CD4-positive, alpha-beta T cell treated with Interleukin-1 beta for 1 hour (primary cell): ENCODE measurements at places on chromosomes 13 and 19.

DNA sequence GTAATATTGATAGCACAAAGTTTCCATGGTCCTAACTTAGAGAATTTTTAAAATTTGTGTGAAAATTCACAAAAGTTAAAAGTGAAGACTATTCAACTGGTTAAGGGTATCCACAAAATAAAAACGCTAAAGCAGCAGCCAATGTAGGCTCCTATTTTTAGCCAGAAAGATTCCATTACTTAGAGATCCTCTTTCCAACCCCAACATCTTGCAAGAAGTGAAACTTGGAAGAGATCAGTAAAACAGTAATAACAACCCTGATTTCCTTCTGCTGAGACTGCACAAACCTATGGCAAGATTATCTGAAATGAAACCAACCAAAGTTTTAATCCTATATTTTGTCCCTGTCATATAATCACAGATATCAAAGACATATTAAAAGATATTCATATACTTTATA lies 8.5 kb downstream of the TBC1D4 start:
- no peak for DNase-seq

GRCh38 chr19:4647676-4648644 lies 8.6 kb downstream of the TNFAIP8L1 start:
- DNase-seq = no peak

DNA sequence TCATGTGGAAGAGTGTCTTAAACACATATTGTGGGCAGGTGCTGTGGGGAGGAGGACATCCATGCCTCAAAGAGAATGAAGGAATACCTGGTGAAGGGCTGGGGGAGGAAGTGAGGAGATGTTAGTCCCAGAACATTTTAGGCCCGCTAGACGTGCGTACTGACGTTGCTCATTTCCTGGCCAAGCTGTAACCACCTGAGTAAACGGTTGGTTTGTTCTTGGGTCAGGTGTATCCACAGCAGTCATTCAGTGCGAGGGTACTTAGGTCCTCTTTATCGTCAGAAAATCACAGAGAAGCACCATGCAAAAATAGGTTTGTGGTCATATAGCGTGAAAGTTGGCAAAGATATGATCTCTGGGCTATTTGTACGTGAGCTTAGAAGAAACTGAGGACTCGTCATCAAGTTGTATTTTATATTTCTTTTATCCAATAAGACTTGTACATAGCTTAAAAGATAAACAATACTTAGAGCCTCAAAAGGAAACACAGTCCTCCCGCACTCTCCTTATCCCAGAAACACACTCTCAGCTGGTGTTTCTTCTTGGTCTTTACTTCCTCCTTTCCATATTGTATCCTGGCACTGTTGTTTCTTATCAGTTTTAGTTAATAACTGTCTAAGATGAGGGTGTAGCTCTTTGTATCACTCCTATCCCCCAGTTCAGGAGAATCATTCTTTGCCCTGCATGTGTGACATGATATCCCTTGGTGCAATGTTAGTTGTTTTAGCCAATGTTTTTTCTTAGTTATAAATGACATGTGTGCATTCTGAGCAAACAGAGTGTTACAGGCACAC lies 52.0 kb downstream of the ARHGEF7 start:
- DNase-seq = no peak

- DNase-seq = no peak
These were observed 6.0 kb upstream of the NCCRP1 start for GRCh38 chr19:39190768-39191167.

- no peak for DNase-seq
These were observed 201.2 kb downstream of the GGACT start for GRCh38 chr13:100387416-100387815.

DNA sequence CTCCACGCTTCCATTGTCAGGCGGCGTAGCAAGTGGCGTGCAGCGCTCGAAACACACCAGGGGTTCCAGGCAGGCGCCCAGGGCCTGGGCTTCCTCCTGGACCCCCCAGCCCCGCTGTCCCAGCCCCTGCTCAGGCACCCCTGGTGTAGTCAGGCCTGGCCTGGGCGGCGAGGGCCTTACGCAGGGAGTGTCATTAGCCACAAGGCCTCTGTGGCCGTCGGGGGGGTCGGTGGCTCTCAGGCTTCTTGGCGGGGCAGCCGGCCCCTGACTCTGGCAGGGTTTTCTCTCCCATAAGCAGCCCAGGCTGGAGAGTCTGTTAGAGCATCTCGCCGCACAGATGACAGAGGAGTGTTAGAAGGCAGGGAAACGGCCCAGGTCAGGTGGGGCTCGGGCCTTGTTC lies 116.7 kb downstream of the KDM4B start:
- no peak for DNase-seq

- DNase-seq = no peak
These were observed 258.7 kb upstream of the GPC6 start for GRCh38 chr13:92967923-92968322.

GRCh38 chr13:107233541-107233940 lies 665.6 kb upstream of the ARGLU1 start:
- no peak for DNase-seq

GRCh38 chr13:45899406-45899805 lies 47.9 kb upstream of the SIAH3 start:
- no peak for DNase-seq

DNA sequence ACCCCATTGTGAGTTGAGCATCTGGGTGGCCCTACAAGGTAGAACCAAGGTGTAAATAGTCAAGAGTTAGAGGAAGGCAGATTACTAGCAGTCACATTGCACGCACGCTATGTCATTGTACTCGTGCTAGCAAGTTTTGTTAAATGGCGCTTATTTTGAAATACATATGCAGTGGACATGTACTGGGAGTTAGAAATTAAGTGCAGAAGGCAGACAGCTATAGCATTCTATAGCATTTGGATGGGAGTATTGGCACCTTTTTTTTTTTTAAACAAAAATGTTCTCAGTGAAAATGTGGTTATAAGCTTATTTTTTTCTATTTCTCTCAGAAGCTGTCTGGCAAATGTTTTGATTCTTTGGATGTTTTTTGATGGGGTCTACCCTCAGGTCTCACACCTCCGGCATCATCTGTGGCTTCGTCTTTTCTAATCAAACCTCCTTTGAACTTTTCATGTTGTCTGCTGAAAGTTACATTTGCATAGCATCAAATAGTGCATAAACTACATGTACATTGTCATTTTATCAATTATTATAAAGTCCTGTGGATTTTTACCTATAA lies 68.1 kb downstream of the ARHGEF7 start:
- DNase-seq = no peak

DNA sequence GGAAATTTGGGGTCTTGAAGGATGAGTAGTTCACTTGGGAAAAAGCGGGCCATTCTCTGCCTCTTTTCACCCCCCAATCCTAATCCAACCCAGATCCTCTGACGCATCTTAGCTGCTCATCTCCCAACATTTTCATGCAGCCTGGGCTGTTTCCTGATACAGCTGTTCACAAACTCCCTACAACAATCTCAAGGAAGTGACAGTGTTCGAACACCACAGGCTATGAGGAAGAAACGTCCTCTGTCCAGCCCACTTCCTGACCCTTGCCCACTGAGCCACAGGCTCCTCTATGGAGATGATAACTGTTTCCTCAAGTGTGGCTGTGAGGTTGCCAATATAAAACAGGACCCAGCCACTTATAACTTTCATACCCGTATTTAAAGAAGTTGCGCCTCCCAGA lies 16.2 kb downstream of the LMTK3 start:
- no peak for DNase-seq

- DNase-seq = peak; percentile 37
These were observed 6.7 kb downstream of the RGCC start for GRCh38 chr13:41463838-41464602.

- no peak for DNase-seq
These were observed 28.5 kb downstream of the FAAP24 start for GRCh38 chr19:33000510-33000909.

DNA sequence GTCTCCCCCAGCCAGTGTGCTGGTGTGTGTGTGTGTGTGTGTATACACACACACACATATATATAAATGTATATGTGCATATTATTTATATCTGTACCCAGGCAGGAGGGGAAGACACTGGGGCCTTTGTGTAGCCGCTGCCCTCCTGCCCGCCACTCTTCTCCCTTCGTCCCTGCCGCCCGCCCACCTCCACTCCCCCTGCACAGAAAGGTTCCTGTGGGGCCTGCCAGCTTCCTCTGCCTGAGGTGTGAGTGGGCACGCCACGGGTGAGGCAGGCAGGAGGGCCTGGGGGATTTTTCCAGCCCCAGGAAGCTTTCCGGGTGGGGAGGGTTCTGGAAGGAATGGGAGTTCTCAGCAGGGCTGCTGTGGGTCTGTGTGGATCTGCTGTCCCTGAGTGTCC lies 6.9 kb downstream of the IRF2BP1 start:
- no peak for DNase-seq

GRCh38 chr19:3573858-3574637 lies 1.3 kb downstream of the HMG20B start:
- peak; percentile 86 for DNase-seq

DNA sequence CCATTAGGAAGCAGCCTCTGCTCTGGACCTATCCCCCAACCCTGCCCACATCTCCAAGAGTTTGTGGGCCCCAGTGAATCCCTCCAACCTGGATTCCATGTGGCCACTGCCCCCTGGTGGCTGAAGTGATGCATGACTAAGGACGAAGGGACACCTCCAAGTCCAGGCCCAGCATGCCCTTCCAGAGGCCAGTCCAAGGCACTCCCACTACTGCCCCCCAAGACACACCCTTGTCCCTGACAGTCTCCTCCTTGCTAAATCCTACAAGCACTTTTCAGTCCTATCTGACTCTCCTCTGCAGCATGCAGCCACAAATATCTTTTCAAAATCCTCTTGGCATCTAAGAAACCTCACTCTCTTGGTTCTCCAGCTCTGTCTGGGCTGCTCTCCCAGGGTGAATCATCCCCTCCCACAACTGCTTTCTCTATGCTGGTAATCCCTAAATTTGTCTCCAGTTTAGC lies 33.0 kb downstream of the DEDD2 start:
- DNase-seq = peak; percentile 60

- DNase-seq = peak; percentile 69
These were observed 16.4 kb upstream of the KCNN1 start for GRCh38 chr19:17950310-17951156.

DNA sequence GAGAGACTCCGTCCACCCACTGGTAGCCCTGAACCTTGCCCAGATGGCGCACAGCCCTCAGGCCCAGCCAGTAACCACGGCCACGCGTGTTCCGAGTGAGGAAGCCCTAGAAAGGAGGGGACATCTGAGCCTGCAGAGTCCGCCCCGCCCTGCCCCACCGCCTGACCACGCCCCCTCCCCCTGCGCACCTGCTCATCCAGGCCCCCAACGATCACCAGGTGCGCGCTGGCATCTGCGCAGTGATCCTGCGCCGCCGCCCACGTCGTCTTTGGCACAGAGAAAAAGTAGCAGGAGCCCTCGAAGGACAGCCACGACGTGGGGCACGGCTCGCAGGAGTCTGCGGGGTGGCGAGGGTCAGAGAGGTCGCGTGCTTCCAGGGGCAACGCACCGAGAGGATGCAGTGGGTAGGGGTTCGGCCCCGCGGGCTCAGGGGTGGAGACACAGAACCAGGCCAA lies 2.1 kb downstream of the CLEC4G start:
- peak; percentile 33 for DNase-seq

DNA sequence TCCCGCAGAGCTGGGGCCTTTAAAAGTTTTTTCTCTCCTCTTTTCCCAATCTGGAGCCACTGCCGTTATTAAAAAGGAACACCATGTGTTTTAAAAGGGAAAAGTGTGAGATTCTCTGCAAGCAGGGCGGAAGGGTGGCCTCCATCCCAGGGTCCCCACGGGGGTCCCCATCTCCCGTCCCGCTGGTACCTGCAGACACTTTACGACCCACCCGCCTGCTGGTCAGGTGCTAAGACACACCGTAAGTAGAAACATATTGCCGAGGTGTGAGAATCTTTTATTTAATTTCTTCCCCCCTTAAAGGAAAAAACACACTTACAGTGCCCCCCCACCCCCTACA lies 1.8 kb downstream of the CRLF1 start:
- no peak for DNase-seq

DNA sequence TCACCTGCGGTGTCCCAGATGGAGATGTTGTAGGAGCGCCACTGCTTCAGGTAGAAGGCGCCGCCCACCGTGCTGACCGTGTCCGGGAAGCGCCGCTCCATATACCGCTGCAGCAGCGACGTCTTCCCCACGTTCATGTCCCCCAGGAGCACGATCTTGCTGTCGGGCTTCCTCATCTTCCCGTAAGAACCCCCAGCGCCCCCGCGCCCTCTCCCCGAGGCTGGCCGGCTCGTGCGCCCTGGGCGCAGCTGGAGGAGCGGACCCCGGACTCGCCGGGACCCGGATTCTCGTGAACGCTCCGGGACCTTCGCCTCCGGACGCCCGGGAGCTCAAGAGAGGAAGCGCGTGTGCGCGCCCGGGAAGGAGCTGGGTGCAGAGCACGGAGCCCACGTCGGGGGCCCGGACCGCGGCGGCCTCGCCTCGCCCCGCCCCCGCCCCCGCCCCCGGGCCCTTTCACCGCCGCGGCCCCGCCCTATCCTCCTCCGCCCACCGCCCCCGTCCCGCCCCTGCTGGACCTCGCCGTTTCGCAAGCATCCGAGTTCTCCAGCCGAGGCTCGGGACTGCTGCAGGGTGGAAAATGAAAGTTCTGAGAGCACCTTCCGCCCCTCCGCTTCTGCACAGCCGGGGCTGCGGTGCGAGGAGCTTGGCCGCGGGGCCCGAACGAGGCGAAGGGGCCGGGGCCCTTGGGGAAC lies at the start of gene RAB20:
Gene RAB20, minus strand, starts transcription at position 379 of the 692 bp plus-strand sequence. Its CDS starts 203 bp downstream, at position 176.
- peak; percentile 61 for DNase-seq

- no peak for DNase-seq
These were observed 293.3 kb upstream of the MAB21L1 start for GRCh38 chr13:35769812-35770211.

DNA sequence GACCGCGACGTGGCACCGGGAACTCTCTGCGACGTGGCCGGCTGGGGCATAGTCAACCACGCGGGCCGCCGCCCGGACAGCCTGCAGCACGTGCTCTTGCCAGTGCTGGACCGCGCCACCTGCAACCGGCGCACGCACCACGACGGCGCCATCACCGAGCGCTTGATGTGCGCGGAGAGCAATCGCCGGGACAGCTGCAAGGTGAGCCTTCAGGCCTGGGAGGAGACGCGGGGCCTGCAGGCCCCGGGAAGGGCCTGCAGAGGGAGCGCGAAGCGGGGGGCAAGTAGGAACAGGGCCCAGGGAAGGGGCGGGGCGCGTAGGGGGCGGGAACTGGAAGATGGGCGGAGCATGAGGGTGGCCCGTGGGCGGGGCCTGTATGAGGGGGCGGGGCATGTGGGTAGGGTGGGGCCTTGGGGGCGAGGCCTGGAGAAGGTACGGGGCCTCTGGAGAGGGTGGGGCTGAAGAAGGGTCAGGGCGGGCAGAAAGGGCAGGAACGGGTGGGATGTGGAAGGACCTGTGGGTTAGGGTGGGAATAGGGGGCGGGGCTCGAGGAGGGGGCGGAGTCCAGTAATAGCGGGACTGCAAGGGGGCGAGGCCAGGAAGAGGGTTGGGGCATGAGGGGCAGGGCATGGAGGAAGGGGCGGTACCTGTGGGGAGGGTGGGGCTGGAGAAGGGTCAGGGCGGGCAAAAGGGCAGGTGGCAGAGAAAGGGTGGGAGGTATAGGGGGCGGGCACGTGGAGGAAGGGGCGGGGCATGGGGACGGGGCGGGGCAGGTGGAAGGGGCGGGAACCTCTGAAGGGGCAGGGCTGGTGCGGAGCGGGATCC lies 2.5 kb downstream of the CFD start:
- DNase-seq = peak; percentile 75

GRCh38 chr13:44024846-44025195 lies 145.1 kb downstream of the LACC1 start:
- no peak for DNase-seq
